ENCODE measurements at places on chromosomes 5 and 9. TPM values are rescaled to one million over a fixed set of nuclear protein-coding genes. Genes with fewer than 3 reads are reported as not detected.

DNA sequence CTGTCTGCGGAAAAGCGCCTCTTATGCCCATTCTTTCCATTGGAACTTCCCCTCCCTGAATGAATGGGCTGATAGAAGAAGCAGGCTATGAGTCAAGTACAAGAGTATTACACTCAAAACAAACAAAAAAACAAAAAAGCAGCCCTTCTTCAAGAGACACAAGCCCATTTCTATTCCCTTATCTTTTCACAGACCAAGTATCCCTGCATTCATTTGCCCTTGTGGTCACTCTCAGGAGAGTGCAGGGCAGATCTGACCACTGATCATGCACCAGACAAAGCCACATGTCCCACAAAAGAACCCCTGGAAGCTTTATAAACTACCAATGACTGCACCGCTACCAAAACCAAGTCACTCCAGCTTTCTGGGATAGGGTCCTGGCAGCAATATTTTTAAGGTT is 262.5 kb upstream of the TAS2R1 start:
- DNase-seq, result no peak

The PNPLA7 gene
- 17.3 TPM for total RNA-seq

DNA sequence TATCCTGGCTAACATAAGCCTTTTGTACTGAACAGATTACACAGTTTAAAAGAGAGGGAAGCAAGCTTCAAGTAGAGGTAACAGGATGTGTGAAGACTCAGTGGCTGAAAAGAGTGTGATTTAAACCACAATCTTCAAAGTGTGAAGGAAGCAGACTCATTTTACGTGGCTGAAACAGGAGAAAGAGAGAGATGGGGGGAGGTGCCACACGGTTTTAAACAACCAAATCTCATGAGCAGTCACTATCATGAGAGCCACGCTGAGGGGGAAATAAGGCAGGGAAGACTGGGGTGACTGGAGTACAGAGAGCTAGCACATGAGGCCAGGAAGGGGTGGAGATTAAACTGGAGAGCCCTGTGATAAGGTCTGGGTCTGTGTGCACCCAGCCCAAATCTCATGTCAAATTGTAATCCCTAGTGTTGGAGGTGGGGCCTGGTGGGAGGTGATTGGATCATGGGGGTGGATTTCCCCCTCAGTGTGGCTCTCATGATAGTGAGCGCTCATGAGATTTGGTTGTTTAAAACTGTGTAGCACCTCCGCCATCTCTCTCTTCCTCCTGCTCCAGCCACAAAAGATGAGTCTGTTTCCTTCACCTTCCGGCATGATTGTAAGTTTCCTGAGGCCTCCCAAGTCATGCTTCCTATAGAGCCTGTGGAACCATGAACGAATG is 318.6 kb upstream of the CD180 start:
- no peak for DNase-seq

GRCh38 chr5:6576861-6577501 is 55.9 kb downstream of the NSUN2 start:
- DNase-seq, result no peak

DNA sequence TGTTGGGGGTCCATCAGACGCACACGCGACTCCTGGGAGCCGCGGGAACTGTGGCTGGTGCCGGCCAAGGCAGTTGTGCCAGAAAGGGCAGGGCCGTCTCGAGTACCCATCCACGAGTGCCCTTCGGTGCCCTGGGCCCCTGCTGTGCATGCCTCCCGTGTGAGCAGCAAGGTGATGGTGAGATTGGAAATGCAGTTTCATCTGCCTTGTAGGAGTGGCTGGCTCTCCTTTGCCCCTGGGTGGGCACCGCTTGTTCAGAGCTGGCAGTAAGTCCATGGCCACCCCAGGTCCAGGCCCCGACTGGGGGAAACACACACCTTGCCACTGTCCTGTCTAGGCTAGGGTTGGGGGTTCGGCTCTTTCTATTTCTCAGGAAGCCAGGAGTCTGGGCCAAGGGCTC is 5.7 kb downstream of the NKD2 start:
- no peak for DNase-seq
